ENCODE measurements at places on chromosomes 11 and 22.

DNA sequence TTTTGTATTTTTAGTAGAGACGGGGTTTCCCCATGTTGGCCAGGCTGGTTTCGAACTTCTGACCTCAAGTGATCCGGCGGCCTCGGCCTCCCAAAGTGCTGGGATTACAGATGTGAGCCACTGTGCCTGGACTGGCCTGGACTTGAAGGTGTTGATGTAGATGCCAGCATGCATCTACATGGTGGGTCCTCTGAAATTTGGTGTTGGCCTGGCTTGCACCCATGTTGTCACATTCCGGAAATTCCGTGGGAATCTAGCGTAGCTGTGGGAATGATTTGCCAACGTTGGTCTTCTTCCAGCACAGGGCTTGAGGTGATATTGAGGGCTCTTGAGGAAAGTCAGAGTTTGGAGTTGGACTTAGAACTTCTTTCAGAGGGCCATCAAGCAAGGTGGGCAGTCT lies 6.5 kb downstream of the PACS1 start:
- DNase-seq = no peak

DNA sequence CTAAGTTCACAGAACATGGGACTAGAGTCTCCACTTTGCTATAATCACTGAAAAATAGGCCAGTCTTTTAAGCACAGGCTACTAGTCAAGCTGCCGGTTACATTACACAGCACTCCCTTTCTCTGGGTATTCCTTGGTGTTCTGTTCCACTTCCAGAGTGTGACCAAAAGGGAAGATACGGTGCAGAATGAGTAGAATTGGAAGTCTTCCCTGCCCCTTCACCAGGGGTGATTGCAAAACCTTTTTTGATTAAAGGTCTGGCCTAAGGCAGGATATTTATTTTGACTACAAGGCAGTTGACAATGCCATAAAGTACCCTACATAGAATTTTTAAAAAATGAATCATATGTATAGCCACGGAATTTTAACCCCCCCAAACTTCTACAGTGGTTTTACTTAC lies 59.6 kb upstream of the ADORA2A start:
- DNase-seq = no peak

DNA sequence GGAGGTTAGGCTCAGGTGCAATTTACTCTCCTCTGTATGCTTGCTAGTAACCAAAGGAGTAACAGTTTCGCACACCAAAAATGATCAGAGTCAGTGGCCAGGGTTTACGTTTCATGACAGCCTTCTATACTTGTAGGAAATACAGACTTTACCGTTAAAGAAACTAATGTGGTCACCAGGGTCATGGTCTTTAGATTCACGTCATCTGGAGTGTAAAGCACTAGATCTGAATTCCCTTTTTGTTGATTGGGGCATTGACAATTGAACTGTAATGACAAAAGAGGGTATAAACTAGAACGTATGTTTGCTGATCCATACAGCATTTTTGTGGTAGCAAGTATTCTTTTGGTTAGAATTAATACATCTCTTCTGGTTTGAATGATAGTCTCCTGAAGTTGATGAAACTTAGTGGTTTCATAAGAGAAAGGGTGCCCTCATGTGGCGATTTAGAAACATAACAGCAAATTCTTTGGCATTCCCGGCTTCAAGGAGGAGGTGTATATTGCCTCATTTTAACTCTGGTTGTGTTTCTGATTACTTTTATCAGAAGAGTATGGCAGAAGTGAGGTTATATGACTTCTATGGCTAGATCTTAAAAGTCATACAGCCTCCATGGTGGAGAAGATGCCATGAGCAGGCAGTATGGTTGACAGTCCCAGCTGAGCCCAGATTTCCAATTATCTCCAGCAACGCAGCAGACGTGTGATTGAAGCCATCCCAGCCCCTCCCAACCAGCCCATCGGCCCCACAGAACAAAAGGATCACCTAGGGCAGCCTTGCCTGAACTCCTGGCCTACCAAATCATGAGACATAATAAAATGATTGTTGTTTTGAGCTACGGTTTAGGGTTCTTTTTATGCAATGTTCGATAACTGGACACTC lies 35.1 kb downstream of the MMP7 start:
- peak; percentile 61 for DNase-seq

DNA sequence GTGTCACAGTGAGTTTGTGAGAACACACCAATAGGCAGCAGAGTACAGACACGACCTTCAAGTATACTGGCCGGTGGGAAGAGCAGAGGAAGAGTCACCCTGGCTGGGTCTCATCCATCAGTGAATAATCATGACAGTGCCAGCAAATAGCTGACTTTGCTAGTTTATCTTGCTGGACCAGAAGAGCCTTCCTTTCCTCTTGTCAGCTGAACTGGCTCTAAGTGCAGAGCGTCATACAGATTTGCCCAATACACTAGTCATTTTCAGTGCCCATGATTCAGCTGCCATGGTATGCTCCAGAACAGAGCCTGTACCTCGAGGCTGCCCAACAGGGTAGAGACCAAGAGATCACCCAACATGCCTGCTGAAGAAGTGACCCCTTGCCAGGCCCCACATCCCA lies 82.9 kb upstream of the TBCEL start:
- DNase-seq = no peak

- DNase-seq = no peak
Observed at GRCh38 chr11:2652333-2653197, 47.2 kb downstream of the KCNQ1OT1 start.

Data from urothelium cell line (cell line).